Activated effector memory CD4-positive, alpha-beta T cell treated with anti-CD3 and anti-CD28 coated beads, Interleukin-2, amount 50 U/mL, for 16 hours (primary cell): ENCODE measurements at places on chromosomes 2 and 18.

GRCh38 chr2:30486655-30487054 is 39.6 kb downstream of the LCLAT1 start:
- no peak for DNase-seq

DNA sequence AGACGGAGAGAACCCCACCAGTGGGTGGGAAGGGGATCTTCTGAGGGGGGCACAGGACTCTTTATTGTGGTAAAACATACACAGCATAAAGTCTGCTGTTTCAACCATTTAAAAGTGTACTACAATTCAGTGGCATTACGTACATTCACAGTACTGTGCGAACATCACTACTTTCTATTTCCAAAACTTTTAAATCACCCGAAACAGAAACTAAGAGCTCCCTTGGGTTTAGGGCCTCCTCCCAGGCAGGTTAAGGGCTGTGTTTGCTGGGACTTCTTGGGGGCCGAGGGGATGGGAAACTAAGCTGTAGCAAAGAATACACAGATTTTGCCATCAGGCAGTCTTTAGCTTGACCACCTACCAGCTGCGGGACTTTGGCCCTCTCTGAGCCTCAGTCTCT is 242.0 kb downstream of the HAUS1 start:
- DNase-seq, result no peak

GRCh38 chr18:33444709-33445108 is 4.2 kb upstream of the CCDC178 start:
- DNase-seq, result no peak

DNA sequence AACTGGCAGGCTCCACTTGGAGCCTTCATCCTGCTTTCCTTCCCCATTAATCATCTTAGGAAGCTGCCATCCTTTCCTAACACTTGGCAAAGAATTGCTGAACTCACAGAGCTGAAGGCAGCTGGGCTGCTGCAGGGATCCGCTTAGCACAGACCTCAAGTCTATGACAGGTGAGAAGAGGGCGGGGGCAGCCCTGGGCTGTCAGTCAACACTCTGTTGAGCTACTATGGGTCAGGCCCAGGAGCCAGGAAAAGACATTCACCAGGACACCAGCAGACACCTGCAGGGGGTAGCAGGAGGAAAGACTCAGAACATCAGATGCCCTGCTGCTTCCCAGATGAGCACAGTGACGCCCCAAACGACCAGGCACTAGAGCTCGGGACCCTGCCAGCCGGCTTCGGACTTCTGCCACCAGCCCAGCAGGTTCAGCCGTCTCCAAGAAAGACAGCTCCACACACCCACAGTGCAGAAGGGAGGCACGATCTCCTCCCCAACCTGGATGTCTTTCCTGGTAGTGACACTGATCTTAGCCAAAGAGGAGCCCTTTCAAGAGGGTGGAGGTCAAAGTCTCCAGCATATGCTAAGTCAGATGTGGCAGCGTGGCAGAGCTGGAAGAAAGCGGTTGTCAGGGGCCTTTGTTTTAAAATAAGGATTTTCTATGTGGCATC is 55.2 kb downstream of the SNORC start:
- DNase-seq, result no peak

DNA sequence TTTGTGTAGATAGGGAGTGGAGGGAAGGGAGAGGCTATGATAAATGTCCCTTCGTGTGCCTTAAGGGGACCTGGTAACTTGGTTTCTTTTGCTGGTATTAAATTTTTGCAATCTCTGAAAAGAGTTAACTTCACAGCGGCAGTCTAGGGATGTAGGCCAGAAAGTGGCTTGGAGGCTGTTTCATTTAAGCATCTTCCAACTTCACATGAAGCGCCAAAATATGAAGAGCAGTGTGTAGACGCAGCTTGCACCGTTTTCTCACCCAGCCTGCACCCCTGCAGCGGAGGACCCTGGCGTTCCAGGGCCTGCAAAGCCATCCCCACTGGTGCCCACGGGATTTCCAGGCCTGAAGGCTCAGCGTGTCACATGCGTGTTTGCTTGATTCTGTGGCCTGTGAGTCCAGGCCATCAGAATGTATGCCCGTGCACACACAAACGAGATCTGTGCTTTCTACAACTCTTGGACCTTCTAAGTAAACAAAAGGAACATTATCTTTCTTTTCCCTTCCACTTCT is 87.2 kb upstream of the EPB41L3 start:
- DNase-seq, result no peak

DNA sequence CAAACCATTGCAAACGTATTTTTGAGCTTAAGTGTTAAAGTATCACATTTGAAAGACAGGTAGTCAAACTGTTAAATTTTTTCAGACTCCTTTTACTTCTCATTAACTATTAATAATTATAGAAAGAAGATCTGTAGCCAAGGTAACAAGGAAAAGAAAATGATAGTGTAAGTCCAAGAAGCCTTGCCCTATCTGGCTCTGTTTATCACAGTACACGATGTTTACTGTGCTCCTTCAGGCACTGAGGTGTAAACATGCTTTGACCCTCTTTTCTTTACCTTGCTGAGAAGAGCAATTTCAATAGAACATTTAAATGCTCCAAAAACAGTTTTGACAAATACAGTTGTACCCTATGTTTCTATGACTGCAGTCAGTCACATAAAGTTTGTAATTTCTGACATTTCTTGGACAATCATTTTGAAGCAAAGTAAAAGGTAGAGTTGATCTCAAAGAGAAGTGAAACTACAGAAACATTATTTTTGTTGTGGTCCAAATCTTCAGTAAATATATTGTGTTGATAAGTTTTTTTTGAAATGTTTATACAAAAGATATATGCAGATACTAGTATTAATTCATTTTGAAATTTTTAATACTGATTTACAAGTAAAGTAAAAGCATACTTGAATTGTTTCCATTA is 152.6 kb upstream of the KYNU start:
- DNase-seq, result no peak

GRCh38 chr2:196079052-196079451 is 10.4 kb upstream of the DNAH7 start:
- DNase-seq, result no peak

- DNase-seq, result no peak
Observed at GRCh38 chr2:15842758-15843666, 97.3 kb upstream of the MYCN start.

- DNase-seq, result peak; percentile 78
Observed at GRCh38 chr2:64454386-64455332, 697 bp downstream of the LGALSL start.

DNA sequence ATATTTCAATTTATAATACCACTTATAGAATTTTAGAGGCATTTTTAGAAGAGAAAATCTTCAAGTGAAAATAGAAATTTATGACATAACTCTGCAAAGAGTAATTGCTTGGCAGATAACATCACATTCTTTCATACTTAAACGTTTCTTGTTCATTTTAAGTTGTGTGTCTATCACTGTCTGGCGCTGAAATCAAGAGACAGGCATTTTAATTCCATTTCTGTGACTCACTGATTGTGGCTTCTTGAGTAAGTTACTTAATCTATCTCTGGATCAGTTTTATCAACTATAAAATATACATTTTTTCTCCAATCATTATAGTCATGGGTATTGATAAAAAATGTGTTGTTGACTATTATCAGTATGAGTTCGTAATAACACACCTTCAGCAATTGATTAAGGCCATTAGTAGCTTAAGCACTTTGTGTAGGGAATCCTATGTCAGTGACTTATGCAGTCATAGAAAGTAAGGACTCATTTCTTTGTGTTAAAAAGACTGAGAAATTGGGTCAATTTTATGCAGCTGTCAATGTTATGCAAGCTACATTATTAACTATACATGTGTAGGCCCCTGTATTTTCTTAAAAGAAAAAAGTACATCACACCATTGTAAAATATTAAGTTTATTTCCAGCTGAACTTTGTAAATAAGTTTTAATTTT is 497.3 kb downstream of the CCDC85A start:
- no peak for DNase-seq

- DNase-seq, result no peak
Observed at GRCh38 chr2:3741396-3741795, 38.0 kb downstream of the DCDC2C start.

- DNase-seq, result peak; percentile 85
Observed at GRCh38 chr2:200862532-200863000, 1.9 kb downstream of the CLK1 start.

DNA sequence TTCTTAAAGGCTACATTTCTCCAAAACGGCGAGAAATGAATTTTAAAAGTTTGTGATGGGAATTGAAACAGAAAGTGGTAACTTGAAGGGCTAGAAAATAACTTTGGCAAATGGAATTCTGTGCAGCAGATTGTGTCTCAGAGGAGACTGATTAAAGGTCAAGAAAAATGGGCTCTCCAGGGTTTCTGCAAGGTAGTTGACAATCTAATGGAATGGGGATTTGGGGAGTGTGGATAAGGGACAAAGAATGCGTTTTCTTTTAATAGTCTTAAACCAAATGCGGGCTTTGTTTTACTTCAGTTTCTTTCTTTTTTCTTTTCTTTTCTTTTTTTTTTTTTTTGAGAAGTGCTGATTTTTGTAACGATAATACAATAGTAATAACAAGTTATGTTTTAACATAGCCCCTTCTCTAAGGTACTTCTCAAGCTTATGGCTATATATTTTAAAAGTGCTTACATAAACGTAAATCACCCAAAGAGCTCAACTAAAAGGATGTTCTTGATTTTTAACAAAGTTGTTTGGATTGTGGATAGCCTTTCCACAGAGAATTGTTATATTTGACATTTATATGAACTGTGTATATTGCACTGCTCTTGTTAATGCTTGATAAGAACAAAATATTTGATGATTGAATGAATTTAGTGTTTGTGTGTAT is 36.6 kb downstream of the CAMKMT start:
- no peak for DNase-seq

DNA sequence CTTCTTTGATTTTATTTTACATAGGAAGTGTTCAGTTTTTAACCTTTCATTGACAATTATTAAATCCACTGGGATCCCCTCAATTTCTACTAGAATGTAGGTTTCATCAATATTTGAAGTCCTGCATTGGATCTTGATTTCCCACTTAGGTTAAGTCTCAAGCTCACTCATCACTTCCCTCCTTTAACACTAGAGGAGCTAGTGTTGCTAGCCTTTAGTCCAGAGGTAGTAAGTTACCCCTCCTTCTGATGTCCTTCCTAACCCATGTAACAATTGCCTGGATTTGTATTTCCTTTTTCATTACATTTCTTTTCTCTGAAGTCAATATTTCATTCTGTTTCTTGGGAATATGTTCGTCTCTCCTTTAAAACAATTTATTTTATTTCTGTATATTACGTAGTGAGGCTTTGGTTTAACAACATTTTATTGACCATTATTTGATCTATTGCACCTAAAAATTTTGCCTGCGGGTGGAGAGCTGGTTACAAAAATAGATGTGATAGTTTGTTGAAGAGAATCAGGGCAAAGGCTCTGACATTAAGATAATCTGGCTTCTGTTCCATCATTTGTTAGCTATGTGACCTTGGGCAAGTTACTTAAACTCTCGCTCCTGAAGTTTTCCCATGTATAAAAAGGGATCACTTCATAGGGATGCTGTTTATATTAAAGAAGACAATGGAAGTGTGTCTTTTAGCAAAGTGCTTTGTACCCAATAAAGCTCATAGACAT is 833.0 kb downstream of the SLC4A3 start:
- DNase-seq, result no peak
